ENCODE measurements at places on chromosomes 5 and 9. TPM values are rescaled to one million over a fixed set of nuclear protein-coding genes. Genes with fewer than 3 reads are reported as not detected.

- no peak overlapping the region for H3K4me3 ChIP-seq
- H3K27me3 ChIP-seq, result no peaks in the 10 kb centered on the region
- no peak overlapping the region for H3K27ac ChIP-seq
Measured at GRCh38 chr5:80172067-80172695, 83.7 kb downstream of the SERINC5 start.

DNA sequence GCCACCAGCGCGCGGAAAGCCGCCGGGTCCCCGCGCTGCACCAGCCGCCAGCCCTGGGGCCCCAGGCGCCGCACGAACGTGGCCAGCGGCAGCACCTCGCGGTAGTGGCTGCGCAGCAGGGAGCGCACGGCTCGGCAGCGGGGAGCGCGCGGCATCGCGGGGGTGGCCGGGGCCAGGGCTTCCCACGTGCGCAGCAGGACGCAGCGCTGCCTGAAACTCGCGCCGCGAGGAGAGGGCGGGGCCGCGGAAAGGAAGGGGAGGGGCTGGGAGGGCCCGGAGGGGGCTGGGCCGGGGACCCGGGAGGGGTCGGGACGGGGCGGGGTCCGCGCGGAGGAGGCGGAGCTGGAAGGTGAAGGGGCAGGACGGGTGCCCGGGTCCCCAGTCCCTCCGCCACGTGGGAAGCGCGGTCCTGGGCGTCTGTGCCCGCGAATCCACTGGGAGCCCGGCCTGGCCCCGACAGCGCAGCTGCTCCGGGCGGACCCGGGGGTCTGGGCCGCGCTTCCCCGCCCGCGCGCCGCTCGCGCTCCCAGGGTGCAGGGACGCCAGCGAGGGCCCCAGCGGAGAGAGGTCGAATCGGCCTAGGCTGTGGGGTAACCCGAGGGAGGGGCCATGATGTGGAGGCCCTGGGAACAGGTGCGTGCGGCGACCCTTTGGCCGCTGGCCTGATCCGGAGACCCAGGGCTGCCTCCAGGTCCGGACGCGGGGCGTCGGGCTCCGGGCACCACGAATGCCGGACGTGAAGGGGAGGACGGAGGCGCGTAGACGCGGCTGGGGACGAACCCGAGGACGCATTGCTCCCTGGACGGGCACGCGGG is at the start of gene TERT:
TERT (minus strand) TSS at position 234 of the 815 bp plus-strand sequence; CDS start at position 155, 79 bp downstream.
- no peaks in the 10 kb centered on the region for H3K36me3 ChIP-seq
- H3K27me3 ChIP-seq, result no peaks in the 10 kb centered on the region
- no peak for DNase-seq
- H3K4me1 ChIP-seq, result no peaks in the 10 kb centered on the region
- no peak within 1 kb of the TSS for H3K27ac ChIP-seq
- peak within 1 kb of the TSS; percentile 44 for H3K4me3 ChIP-seq

PCDHB3 gene
- total RNA-seq, result 0.92 TPM

DNA sequence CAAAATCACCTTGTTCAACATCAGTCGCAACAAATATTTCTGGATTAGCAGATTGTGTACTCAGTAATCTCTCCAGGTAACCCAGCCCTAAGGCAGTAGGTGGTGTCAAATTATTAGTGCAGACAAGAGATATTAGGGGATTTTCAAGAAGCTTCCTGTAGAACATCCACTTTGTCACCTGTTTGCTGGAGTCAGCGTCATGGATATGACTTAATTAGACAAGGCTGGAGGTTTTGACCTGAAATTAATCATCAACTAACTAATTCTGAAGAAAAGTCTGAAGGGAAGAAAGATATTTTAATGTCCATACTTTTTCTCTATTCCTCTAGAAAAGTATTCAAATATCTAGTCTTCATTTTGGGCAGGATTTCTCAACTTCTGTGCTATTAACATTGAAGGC is 91.4 kb upstream of the CCDC112 start:
- no peaks in the 10 kb centered on the region for H3K27me3 ChIP-seq
- no peak for DNase-seq
- H3K4me3 ChIP-seq, result no peak overlapping the region
- H3K4me1 ChIP-seq, result no peaks in the 10 kb centered on the region
- H3K36me3 ChIP-seq, result no peaks in the 10 kb centered on the region

TGFBI gene
- 314 TPM for total RNA-seq

DNA sequence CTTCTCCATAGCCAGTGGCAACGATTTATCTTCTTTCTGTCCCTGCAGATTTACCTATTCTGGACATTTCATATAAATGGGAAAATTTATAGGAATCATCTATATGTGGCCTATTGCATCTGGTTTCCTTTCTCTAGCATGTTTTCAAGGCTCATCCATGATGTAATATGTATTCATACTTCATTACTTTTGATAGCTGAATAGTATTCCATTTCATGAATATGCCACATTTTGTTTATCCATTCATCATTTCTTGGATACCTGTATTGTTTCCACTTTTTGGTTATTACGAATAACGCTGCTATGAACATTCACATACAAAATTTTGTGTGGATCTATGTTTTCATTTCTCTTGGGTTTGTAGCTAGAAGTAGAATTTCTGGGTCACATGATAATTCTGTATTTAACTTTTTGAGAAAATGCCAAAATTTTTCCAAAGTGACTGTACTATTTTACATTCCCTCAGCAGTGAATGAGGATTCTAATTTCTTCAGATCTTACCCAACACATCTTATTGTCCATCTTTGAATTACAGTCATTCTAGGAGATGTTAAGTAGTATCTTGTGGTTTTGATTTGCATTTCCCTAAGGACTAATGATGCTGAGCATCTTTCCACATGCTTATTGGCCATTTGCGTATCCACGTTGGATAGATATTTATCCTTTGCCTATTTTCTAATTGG is 3.6 kb downstream of the IARS1 start:
- H3K4me1 ChIP-seq, result peaks cover 12% of the 10 kb centered on the region
- no peaks in the 10 kb centered on the region for H3K27me3 ChIP-seq
- no peak overlapping the region for H3K27ac ChIP-seq
- DNase-seq, result no peak

DNA sequence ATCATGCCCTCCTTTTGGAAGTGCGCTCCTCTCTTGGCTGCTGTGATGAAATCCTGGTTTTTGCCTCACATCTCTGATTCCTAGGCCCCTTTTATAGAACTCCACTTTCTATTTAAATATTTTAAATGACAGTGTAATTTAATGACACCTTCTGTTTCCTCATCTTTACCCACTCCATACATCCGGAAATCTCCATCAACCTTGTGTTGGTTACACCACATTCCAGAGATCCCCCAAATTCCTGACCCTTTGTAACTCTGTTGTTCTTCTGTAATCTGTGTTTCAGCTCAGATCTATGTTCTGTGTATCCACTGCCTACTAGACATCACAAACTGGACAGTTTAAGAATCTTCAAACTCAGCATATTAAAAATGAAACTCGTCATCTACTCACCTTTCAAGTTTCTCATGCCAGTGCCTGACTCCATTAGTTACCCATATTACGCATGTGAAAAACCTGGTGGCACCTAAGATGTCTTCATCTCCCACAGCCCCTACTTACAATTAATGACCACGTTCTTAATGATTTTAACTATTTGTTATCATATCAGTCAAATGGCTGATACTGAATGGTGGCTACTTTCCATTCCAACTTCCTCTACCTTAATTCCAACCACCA is 25.1 kb downstream of the PARP8 start:
- DNase-seq, result no peak
- H3K4me1 ChIP-seq, result no peaks in the 10 kb centered on the region
- no peaks in the 10 kb centered on the region for H3K36me3 ChIP-seq
- H3K4me3 ChIP-seq, result no peak overlapping the region
- H3K27me3 ChIP-seq, result no peaks in the 10 kb centered on the region
- H3K27ac ChIP-seq, result no peak overlapping the region

DNA sequence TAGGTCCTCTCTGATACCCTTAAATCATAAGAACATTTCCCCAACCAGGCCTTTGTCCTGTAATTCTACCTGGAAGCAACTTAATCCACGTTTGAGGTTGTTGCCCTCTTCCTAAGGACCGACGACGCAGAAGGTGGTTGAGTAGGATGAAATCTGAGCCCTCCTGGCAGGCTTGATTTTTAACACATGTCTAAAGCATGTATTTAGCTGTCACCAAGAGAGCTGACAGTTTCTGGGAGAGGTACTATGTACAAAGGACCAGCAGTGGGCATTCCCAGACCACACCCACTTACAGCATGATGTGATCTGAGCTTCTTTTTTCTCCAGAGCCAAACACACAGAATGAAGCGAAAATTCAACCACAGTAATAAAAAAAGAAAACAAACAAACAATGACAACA is 260.9 kb downstream of the SH3GL2 start:
- DNase-seq, result no peak
- H3K4me1 ChIP-seq, result no peaks in the 10 kb centered on the region
- H3K27me3 ChIP-seq, result no peaks in the 10 kb centered on the region
- no peaks in the 10 kb centered on the region for H3K36me3 ChIP-seq
- H3K27ac ChIP-seq, result no peak overlapping the region

DNA sequence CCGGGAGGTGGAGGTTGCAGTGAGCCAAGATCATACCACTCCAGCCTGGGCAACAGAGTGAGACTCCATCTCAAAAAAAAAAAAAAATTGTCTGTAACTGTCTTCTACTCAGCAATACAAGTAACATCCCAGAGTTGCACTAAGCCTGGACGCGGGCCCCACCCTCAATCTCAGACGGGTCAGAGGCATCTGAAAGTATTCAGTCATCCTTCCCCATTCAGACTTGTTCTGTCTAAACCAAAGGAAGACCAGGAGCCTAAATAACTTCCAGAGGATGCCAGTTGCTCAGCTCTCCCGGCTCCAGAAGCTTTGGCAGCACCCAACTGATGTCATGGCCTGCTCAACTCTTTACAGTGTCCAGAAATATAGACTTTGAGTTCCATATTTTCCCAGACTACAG is 218.6 kb downstream of the AUH start:
- DNase-seq, result no peak
- H3K4me3 ChIP-seq, result no peak overlapping the region
- H3K36me3 ChIP-seq, result no peaks in the 10 kb centered on the region
- H3K27me3 ChIP-seq, result no peaks in the 10 kb centered on the region

GRCh38 chr5:97728920-97729319 is 545.9 kb upstream of the RIOK2 start:
- H3K4me1 ChIP-seq, result no peaks in the 10 kb centered on the region
- no peak overlapping the region for H3K4me3 ChIP-seq
- H3K36me3 ChIP-seq, result no peaks in the 10 kb centered on the region
- no peaks in the 10 kb centered on the region for H3K27me3 ChIP-seq

- no peaks in the 10 kb centered on the region for H3K4me1 ChIP-seq
- H3K27me3 ChIP-seq, result no peaks in the 10 kb centered on the region
- H3K4me3 ChIP-seq, result peak overlapping the region; percentile 4
- H3K27ac ChIP-seq, result peak overlapping the region; percentile 60
- DNase-seq, result no peak
Measured at GRCh38 chr5:104363567-104363966, 801.0 kb upstream of the NUDT12 start.

GRCh38 chr5:164650427-164650826 is 1145.0 kb downstream of the MAT2B start:
- H3K27ac ChIP-seq, result no peak overlapping the region
- H3K4me3 ChIP-seq, result no peak overlapping the region
- no peaks in the 10 kb centered on the region for H3K27me3 ChIP-seq
- H3K36me3 ChIP-seq, result no peaks in the 10 kb centered on the region

DNA sequence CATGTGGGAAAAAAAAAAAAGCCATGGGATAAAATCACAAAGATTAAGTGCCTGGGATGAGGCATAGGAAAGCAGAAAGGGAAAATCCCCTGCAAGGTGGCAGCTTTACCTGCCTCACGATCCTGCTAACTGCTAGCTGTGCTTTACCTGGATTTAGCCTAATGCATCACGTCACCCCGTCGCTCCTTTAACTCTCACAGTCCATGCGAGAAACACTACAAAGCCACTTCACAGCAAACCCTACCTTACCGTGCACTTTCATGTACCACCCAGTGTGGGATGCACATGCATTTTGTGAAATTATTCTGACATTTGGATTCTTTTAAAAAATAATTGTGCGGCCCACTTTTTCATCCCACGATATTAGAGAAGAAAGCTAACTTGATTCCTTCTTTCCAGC is 31.0 kb downstream of the ATPSCKMT start:
- H3K4me3 ChIP-seq, result no peak overlapping the region
- no peak overlapping the region for H3K27ac ChIP-seq
- no peaks in the 10 kb centered on the region for H3K27me3 ChIP-seq
- no peak for DNase-seq

Data from Panc1 (cell line).